ENCODE measurements at places on chromosomes 11 and 22.

DNA sequence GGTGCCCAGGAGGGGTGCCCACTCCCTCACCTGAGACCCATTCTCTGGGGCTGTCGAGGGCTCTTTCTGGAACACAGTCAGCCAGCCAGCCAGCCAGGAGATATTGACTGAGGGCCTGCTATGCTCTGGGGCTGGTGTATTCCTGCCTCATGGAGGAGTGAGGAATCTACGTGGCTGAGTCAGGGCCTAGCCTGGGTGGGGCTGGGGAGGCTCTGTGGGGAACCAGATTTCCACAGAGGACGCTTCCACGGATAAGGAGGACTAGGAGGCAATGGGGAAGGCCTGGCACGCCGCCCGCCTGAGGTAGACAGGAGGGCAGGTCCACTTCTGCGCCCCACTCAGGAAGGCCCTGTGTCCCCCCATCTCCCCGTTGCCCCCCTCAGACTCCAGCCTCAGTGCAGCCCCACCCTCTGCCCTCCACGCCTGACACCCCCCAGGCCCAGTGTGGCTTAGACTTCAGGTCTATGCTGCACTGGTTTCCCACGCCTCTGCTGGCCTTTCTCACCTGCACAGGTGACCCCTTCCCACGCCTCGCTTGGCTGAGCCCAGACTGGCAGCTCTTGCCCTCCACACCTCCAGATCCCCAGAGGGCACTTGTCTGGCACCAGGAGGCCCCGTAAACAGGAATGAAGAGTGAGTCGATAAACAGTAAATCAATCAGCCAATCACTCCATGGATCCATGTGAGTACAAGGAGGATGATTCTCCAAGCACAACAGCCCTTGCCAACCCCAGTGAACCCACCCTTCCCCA, 37.5 kb downstream of the MACROD1 start:
- no peak for DNase-seq

DNA sequence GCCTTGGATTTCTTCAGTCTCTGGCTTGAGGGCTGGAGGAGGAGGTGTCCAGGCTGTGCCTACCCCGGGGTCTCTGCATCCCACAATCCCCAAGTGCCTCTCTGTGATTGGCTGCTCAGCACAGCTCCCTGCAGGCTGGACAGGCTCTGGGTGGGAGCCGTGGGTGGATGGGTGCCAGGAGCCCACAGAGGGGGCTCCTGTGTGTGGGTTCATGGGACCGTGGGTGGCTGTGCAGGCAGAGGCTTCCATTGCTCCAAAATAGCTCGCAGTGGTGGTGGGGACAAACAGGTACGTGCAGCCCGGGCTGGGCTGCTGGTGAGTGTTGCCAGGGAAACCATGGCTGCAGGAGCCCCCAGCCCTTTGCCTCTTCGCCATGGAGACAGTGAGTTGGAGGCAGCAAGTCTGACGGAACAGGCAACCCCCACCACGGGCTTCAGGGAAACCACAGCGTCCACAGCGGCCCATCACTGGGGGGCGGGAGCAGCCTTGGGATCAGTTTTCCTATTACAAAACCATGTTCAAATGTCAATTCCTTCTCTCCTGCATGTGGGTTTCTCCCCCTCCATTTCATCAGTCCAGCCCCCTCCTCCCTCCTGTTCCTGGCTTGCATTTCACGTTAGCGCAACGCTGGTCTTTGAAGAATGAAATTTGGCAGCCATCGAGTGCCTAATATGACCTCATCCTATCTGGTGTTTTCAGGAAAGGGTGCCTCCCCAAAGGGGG, 155.2 kb downstream of the TRIM29 start:
- DNase-seq = no peak

GRCh38 chr11:10261821-10262220, 32.2 kb downstream of the SBF2 start:
- no peak for DNase-seq

GRCh38 chr11:125335106-125335505, 161.0 kb downstream of the FEZ1 start:
- DNase-seq = no peak

DNA sequence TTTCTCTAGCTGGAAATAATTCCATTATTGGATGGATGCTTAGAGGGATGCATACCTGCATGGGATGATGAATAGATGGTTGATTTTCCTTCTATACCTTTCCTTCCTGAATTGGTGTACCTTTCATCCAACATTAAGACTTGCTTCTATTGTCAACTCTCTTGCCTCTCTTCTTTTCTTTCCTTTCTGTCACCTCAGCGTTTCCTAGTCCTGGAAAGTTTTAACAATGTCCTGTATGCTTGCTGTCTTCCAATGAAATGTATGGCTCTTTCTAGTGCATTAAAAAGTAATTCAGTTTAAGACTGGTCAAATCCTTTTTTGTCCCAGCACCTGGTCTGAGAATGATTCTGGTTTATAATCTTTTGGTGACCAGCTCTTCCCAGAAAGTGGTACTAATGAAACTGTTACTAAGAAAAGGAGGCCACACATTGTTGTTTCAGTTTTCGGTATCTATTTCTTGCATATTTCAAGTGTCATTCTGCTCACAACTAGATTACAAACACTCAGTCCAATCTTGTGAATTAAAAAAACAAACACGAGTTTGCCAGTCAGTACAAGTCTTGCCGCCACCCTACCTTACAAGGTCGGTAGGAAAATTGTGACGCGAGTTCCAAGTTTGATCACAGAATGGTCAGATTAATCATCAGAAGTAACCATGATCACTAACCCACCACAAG, 8.0 kb downstream of the POU2AF1 start:
- DNase-seq = no peak

GRCh38 chr11:66854231-66854661, 2.6 kb upstream of the LRFN4 start:
- no peak for DNase-seq

DNA sequence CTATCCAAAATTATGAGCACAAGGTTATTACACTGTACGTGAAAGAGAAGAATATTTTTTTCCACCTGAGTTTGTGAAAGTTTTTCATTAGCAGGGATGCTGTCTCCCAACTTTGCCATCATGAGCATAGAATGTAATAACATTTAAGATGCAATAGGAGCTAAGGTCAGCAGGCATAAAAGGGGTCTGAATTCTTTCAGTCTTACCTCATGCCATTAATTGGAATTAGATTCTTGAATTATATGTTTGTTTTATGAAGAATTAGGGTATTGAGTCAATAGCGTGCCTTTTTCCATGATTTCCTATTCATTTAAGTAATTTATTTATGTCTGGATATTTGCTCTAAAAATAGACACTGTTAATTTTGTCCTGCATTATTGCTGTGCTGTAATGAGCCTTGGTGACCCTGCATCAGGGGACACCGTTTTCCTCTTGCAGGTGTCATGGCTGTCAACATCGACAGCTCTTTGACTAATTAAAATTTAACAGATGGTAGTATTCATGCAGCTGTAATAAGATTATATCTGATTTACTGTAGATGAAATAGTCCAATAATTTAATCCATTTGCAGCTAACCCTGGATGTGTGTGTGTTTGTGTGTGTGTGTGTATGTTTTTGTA, 637.5 kb downstream of the NELL1 start:
- DNase-seq = no peak

GRCh38 chr11:62390722-62391121, 28.1 kb upstream of the SCGB1A1 start:
- DNase-seq = no peak

GRCh38 chr22:19700790-19701419, 13.4 kb upstream of the SEPTIN5 start:
- no peak for DNase-seq

GRCh38 chr11:20003351-20003750, 156.9 kb downstream of the DBX1 start:
- no peak for DNase-seq

DNA sequence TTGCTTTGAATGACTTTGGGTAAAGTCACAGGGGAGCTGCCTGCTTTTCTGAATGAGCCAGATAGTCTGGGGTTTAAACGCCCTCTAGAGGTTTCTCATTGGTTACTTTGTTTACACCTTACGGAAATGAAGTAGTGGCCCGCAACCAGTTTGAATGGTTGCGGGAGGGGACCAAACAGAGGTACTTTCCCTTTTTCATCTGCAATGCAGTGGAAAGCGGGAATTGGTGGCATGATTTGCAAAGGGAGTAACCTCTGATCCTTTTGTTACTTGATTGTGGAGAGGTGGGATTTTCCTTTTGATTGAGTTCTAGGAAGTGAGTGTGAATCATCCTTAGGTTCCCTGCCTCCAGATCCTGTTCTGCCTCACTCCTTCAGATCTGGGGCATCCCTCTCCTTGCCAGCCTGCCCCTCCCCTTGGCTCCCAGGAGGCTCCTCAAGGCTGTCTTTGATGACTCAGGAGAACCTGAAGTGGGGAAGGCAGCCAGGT, 15.9 kb upstream of the GLYATL1 start:
- DNase-seq = peak; percentile 6

DNA sequence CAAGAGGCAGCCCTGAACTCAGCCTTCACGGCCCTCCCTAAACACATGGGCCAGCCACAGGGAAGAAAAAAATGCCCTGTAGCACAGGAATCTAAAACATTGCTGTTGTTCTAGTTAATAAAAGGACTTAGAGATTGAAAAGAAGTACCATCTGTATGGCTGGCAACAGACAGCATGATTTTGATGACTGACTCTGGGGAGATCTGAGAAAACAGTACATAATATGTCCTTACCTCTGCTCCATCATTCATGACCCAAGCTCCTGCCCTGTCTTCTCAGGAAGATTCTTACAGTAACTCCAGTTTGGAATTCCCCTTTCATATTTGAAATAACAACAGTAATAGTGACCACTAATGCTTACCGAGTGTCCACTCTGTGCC, 244.2 kb downstream of the ETS1 start:
- DNase-seq = no peak

DNA sequence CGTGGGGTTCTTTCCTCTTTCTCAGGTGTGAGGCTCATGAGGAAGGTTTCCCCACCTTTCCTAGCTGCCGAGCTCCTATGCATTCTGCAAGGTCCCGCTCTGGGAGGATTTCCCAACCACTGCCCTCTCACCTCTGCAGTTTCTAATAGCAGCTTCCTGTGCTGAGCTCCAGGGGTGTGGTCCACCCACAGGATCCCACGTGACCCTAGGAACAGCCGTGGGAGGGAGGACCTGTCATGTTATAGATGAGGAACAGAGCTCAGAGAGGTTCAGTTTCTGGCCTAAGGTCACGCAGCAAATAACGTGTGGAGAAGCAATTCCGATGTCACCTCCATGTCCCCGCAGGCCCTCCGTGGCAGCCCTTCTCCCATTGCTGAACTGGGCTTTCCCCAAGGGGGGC, 38.5 kb downstream of the FLRT1 start:
- DNase-seq = no peak

- DNase-seq = no peak
These were observed 99.0 kb downstream of the LARGE1 start for GRCh38 chr22:33821290-33821689.
